ENCODE measurements at places on chromosomes 5 and 9.

GRCh38 chr5:118146824-118147223, 841.5 kb downstream of the DTWD2 start:
- no peak for DNase-seq

DNA sequence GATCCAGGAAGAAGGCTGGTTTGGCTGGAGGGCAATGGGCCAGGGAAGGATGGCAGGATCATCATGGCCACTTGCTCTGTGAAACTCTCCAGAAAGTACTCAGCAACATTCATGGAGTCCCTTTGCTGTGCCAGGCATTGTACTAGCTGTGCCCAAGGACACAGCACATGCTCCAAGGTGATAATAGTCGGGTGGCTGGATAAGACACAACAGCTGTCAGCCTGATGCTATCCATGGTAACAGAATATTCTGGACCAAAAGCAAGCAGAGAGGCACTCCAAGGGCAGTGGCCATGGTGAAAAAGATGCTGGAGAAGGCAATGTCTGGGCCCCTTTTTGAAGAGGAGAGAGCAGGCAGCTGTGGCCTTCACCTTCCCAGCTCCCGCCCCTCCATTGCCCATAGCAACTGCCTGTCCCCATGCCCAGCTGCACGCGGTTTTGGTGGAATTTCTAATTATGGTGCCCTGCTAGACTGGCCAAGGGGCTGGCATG, 113.8 kb upstream of the CPEB4 start:
- no peak for DNase-seq

DNA sequence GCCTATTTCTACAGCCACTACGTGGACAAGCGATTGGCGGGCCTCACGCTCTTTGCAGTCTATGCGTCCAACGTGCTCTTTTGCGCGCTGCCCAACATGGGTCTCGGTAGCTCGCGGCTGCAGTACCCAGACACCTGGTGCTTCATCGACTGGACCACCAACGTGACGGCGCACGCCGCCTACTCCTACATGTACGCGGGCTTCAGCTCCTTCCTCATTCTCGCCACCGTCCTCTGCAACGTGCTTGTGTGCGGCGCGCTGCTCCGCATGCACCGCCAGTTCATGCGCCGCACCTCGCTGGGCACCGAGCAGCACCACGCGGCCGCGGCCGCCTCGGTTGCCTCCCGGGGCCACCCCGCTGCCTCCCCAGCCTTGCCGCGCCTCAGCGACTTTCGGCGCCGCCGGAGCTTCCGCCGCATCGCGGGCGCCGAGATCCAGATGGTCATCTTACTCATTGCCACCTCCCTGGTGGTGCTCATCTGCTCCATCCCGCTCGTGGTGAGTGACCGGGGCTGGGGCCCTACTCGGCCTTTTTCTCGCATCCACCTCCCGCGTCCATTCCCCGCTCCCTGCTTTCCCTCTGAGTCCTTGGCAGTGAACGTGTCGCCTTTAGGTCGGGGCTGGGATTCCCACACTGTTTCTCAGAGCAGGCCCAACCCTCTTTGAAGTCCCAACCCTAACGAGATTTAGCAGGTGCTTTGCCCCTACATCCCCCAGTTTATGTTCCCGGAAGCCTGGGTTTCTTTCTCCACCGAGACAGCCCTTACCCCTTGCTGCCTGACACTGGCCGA, 1.8 kb downstream of the PTGER4 start:
- DNase-seq, result no peak

DNA sequence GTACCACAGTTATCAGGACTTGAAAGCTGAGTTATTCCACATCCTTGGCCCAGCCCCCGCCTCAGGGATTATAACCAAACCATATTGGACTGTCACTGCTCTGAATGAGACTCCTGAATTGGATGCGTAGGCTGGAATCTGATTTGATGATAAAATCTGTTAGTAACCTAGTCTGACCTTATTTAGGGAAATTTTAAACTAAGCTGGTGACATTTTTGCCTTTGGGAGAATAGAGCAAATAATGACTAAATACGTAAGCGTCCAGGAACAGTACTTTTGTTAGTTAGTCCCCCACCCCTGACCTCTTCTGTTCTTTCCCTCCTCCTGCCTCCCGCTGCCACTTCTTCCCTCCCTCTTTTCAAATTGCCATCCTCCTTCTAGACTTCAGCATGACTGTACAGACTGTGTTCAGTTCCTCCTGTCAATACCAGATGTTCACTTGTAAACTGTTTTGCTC, 92.6 kb downstream of the TLE4 start:
- DNase-seq, result no peak

DNA sequence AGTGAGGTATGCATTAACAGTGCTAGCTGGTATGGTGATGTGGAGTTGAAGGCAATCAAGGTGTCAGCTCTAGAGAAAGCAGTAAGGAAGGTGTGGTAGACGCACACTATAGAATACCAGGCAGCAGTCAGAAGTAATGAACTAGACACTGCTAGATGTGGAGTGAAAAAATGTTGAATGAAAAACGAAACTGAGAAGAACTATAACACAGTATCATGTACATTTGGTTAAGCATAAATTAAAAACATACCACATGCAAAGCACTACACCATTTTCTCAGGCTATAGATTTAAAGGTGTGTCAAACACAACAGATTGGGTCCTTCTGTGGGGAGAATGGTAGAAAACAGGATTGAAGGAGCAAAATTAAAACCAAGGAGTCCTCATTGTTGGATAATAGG, 15.4 kb downstream of the ZNF622 start:
- no peak for DNase-seq

DNA sequence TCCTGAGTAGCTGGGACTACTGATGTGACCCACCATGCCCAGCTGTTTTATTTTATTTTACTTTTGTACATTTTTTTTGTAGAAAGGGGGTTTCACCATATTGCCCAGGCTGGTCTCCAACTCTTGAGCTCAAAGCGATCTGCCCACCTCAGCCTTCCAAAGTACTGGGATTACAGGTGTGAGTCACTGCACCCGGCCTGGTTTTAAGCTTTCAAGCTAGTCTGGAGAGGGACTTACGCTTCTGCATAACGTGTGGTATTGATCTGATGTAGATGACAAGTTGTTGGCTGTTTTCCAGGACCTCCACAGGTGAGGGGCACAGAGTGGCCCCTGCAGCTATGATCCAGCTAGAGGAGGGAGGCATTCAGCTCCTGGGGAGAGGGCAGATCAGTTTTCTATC, 6.8 kb upstream of the CCL21 start:
- DNase-seq, result no peak

- no peak for DNase-seq
Observed at GRCh38 chr5:61327760-61328753, 4.0 kb upstream of the ZSWIM6 start.

- no peak for DNase-seq
Observed at GRCh38 chr5:89337-90286, 2.4 kb upstream of the PLEKHG4B start.

DNA sequence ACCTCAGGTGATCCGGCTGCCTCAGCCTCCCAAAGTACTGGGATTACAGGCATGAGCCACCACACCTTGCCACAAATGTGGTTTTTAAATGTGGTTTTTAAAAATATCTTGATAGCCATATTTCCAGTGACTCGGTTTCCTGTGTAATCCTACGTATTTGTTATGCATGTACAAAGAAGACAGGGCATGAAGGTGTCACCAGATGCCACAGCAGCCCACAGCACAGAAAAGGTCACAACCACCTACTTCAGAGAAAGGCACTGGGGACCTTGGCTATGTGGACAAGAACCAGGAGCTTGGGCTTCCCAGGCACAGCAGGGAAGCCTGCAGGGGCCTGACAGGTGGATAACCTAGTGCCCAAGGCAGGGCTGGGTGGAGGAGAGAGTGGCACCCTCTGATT, 38.0 kb downstream of the C9orf50 start:
- DNase-seq, result no peak
